ENCODE measurements at places on chromosomes 6 and 20. TPM values are rescaled to one million over a fixed set of nuclear protein-coding genes. Genes with fewer than 3 reads are reported as not detected.

DNA sequence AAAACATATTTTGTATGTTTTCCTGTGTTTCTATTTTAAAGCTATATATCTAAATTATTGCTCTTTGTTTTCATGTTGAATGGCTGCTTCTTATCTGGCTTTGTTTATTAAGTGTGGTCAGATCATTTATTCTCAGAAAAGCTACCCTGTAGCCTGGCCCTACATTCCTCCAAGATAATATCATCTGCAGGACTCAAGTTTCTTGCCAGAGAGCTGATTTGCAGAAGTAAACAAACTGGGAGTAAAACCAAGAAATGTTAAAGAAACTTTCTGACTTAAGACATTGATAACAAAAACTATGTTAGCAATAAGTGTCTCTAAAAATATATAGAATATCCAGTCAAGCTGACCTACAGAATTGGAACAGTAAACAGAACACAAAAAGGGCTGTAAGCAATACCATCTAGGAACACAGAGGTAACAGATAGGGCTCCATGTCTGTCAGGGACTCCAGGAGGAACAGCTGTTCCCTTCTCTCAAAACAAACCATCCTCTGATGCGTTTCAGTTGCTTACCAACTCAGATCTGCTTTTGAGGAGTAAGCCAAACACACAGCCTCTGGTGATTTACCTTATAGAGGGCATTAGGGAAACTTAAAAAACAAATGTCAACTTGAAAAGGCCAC is 17.5 kb upstream of the CEP85L start:
- no peak overlapping the region for H3K4me3 ChIP-seq
- H3K27ac ChIP-seq: no peak overlapping the region
- no peaks in the 10 kb centered on the region for H3K27me3 ChIP-seq
- peak; percentile 51 for DNase-seq
- peaks cover 5% of the 10 kb centered on the region for H3K4me1 ChIP-seq
- no peaks in the 10 kb centered on the region for H3K36me3 ChIP-seq

GRCh38 chr6:98946879-98947410 is 801 bp downstream of the FBXL4 start:
- H3K4me3 ChIP-seq: peak overlapping the region; percentile 76
- peak overlapping the region; percentile 97 for H3K27ac ChIP-seq
- H3K4me1 ChIP-seq: peaks cover 18% of the 10 kb centered on the region
- H3K27me3 ChIP-seq: no peaks in the 10 kb centered on the region
- no peaks in the 10 kb centered on the region for H3K36me3 ChIP-seq

CGAS gene
- 1.7 TPM for total RNA-seq

TSBP1 gene
- not detected for total RNA-seq

DNA sequence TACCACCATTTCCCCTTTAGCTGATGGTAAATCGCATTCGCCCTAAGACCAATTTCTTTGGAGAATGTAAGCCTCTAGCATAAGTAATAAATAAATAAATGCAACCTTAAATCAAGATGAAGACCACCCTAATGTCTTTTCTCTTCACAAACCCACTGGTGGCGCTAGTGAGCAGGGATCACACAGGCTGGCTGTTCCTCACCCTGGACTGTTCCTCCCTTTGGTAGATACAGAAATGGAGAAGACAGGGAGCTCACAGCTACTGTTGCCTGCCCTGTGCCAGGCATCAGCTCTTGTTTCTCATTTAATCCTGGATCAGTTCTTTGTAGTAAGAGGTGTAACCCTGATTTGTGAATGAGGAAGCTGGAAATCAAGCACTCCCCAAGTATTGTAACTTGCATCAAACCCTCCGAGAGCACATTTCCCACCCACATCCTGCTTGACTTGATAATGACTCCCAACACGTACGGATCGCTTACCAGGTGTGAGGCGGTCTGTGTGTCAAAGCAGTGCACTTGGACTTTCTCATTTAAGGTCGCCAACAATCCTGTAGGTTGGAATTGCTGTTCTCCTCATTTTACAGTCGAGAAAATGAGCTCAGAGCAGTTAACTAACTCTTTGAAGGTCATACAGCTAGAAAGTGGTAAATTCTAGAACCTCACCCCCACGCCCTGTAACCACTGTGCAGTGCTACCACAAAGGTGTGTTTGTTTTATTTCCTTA is 236.1 kb downstream of the TSHZ2 start:
- H3K27ac ChIP-seq: no peak overlapping the region
- H3K4me1 ChIP-seq: no peaks in the 10 kb centered on the region
- no peaks in the 10 kb centered on the region for H3K36me3 ChIP-seq
- no peak overlapping the region for H3K4me3 ChIP-seq
- no peaks in the 10 kb centered on the region for H3K27me3 ChIP-seq

- H3K27ac ChIP-seq: no peak overlapping the region
- no peak overlapping the region for H3K4me3 ChIP-seq
- DNase-seq: no peak
- no peaks in the 10 kb centered on the region for H3K27me3 ChIP-seq
Measured at GRCh38 chr6:142676027-142676443, 268.9 kb downstream of the HIVEP2 start.

DNA sequence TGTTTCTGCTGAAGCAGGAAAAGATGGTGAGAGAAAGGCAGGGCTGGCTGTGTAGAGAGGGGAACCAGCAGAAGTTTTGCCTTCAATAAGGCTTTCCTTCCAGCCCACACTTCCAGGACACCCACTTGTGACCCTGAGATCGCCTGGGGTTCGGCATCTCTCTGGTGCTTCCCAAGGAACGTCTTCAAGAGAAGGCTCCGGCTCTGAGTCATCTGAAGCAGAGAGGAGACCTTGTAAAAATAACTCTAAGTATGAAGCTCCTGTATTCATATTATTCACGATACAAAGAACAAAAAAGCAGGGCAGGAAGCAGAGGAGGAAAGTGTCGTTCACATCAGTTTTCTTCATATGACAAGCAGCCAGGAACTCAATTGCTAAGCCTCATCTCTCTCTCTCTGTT is 95.4 kb upstream of the MRPS10 start:
- no peak overlapping the region for H3K27ac ChIP-seq
- no peak for DNase-seq
- H3K36me3 ChIP-seq: no peaks in the 10 kb centered on the region
- H3K4me3 ChIP-seq: no peak overlapping the region

SLA2 gene
- total RNA-seq: 8.7 TPM

DNA sequence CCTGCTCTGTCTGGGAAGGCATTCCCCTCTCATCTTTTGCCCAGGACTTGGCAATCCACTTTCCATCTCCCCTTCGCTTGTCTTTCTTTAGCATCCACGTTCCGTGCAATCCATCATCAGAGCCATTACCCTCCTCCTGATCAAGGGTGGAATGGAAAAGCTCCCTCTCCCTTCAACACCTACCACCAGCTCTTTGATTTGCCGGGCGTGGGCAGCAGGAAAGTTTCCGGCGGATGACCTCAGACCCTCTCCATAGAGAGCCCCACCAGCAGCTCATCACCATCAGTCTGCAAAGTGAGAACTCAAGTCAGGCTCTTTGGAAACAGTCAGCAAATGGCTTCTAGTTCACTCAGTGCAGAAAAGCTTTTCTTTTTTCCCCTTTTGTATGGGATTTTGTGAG is 76.2 kb downstream of the TSHZ2 start:
- H3K36me3 ChIP-seq: no peaks in the 10 kb centered on the region
- H3K4me1 ChIP-seq: no peaks in the 10 kb centered on the region
- no peak for DNase-seq
- no peaks in the 10 kb centered on the region for H3K27me3 ChIP-seq

GRCh38 chr6:37514321-37514771 is 14.7 kb upstream of the CCDC167 start:
- peaks cover 6% of the 10 kb centered on the region for H3K4me1 ChIP-seq
- H3K36me3 ChIP-seq: no peaks in the 10 kb centered on the region
- peaks cover 24% of the 10 kb centered on the region for H3K27me3 ChIP-seq
- H3K27ac ChIP-seq: no peak overlapping the region

ILRUN gene
- 42.6 TPM for total RNA-seq

- no peaks in the 10 kb centered on the region for H3K4me1 ChIP-seq
- no peak within 1 kb of the TSS for H3K27ac ChIP-seq
- no peaks in the 10 kb centered on the region for H3K36me3 ChIP-seq
- no peak for DNase-seq
- no peaks in the 10 kb centered on the region for H3K27me3 ChIP-seq
Measured at GRCh38 chr20:34240693-34241615, at the start of gene ASIP. Gene ASIP, plus strand, starts transcription at chr20:34241423. Its CDS starts 18,952 bp downstream, at chr20:34260375.

BPIFB3 gene
- not detected for total RNA-seq

DNA sequence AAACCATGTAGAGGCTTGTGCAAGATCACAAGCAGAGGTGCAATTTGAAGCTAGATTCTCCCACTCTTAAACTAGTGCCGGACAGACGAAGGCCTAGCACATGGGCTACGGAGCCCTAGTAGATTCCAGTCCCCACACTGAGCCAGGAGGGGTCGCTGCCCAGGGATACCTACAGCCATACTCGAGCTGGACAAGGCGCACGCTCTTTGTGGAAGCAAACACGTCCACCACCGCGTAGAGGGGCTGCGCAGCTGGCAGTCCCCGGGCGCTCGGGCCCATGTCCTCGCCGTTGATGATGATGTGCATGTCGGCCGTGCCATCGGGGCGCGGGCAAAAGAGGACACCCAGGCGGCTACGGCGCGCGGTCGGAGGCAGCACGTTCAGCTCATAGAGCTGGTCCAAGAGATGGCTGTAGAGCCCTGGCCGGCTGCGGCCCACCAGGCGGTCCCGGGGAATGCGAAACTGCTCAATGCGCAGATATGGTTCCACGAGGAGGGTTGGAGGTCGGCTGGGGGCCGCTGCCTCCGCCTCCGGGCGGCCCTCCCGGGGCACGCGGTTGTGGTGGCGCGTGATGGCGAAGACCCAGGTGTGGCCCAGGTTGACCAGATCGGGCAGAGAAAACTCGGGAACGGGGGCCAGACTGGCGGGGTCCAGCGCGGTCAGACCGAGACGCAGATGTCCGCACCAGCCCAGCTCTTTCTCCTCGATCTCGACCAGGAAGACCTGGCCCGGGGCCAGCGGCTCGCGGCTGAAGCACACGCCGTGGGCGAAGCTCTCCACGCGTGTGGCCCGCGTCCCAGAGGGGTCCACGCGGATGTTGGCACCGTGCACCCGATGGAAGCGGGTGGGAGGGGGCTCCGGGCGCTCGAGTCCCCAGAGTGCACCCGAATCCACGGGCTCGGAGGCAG is 677 bp downstream of the NEURL2 start:
- H3K27me3 ChIP-seq: no peaks in the 10 kb centered on the region
- peak overlapping the region; percentile 65 for H3K4me3 ChIP-seq
- peaks cover 15% of the 10 kb centered on the region for H3K4me1 ChIP-seq
- peak; percentile 83 for DNase-seq
- H3K36me3 ChIP-seq: peaks cover 31% of the 10 kb centered on the region

- H3K36me3 ChIP-seq: no peaks in the 10 kb centered on the region
- H3K27ac ChIP-seq: peak overlapping the region; percentile 6
- H3K27me3 ChIP-seq: no peaks in the 10 kb centered on the region
- DNase-seq: peak; percentile 53
Measured at GRCh38 chr6:116411284-116411623, 40.5 kb downstream of the DSE start.

DNA sequence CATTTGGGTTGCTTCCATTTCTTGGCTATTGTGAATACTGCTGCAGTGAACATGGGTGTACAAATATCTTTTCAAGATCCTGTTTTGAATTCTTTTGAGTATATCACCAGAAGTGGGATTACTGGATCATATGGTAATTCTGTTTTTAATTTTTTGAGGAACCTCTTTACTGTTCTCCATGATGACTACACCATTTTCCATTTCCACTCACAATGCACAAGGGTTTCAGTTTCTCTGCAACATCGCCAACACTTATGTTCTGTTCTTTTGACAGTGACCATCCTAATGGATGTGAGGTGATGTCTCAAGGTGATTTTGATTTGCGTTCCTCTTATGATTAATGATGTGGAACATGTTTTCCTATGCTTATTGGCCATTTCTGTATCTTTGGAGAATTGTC is 214.4 kb upstream of the ZFP64 start:
- H3K36me3 ChIP-seq: no peaks in the 10 kb centered on the region
- no peak overlapping the region for H3K4me3 ChIP-seq
- no peaks in the 10 kb centered on the region for H3K4me1 ChIP-seq
- no peaks in the 10 kb centered on the region for H3K27me3 ChIP-seq
- no peak overlapping the region for H3K27ac ChIP-seq

GRCh38 chr6:15555101-15556038 is 107.5 kb downstream of the DTNBP1 start:
- H3K4me1 ChIP-seq: no peaks in the 10 kb centered on the region
- H3K27ac ChIP-seq: no peak overlapping the region
- H3K4me3 ChIP-seq: no peak overlapping the region
- no peaks in the 10 kb centered on the region for H3K36me3 ChIP-seq

- no peak overlapping the region for H3K4me3 ChIP-seq
- H3K4me1 ChIP-seq: no peaks in the 10 kb centered on the region
- no peaks in the 10 kb centered on the region for H3K36me3 ChIP-seq
- H3K27me3 ChIP-seq: peaks cover 4% of the 10 kb centered on the region
- no peak overlapping the region for H3K27ac ChIP-seq
- DNase-seq: no peak
Measured at GRCh38 chr20:31987744-31988143, 19.8 kb downstream of the XKR7 start.

All from stomach (tissue), 19 donors.